ENCODE measurements at places on chromosomes 13 and 19. TPM values are rescaled to one million over a fixed set of nuclear protein-coding genes. Genes with fewer than 3 reads are reported as not detected.

- DNase-seq = no peak
Measured at GRCh38 chr13:36815062-36815461, 4.0 kb upstream of the RFXAP start.

DNA sequence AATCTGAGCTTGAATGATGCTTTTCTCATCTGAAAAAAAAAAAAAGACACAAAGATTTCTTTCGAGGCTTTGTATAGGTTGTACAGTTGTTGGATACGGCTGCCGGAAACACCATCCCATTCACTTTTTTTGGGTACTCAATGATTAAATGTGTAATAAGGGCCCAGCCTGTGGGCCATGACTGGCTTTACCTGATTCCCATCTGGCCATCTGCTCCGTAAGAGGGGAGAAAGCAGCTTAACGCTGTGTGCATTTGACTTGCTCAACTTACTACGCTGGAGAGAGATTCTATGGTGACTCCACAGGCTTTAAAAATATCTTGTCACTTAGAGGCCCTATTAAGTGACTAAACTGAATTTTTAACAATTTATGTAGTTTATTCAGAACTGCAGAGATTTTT, 731 bp downstream of the ZNF558 start:
- DNase-seq = peak; percentile 8

DNA sequence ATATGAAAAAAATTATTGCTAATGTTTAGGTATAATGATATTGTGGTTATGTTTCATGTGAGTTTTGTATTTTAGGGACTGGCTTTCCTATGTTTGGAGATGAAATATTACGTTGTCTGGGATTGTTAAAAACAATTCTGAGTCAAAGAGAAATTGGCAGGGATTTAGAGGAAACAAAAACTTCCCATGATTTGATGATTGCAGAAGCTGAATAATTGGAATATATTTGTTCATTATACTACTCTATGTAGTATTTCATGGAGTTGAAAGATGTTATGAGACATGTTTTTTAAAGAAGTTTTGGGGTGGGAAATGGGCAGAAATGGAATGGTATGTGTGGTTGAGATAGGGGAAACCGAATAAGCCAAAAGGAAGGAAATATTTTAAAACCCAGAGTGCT, 1392.9 kb downstream of the EFNB2 start:
- no peak for DNase-seq

IFNL1 gene
- polyA plus RNA-seq = not detected

GRCh38 chr19:14516746-14517438, 1.3 kb downstream of the DNAJB1 start:
- no peak for DNase-seq

DNA sequence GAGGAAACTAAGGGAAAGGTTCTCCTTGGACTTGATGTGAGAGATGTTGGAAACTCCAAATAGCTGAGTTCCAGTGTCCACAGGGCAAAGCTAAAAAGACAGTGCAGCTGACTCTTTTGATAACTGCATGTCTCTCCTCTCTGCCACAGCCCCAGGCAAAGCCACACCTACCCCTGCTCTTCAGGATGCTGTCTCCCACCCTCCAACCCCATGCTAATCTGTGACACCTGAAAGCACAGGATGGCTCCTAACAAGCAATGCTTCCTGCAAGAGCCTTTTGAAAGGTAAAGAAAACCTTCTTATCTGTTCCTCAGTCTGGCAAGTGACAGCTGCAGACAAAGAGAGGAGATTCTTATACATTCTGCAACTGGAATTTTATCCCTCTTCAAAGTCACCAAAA, 14.5 kb downstream of the SLC46A3 start:
- DNase-seq = no peak

SYCN gene
- polyA plus RNA-seq = not detected

- DNase-seq = no peak
Measured at GRCh38 chr13:105219651-105220050, 1315.8 kb downstream of the EFNB2 start.

DNA sequence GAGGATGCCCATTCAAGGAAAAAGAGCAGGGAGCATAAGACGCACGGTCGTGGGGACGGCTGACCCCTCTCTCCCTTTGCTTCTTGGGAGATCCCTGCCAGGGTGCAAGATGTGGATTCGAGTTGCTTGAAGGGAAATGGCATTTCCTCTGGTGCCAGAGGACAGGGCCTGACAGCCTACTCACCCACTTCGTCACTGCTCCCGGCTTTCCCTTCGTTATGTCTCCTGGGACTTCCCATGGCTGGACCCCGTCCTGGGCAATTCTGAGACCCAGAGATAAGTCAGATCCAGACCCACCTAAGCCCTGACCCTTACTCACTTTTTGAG, 1.2 kb downstream of the TBC1D17 start:
- DNase-seq = no peak

All from left kidney (tissue), 8 donors.